ENCODE measurements at places on chromosomes 7 and 10.
A peak's percentile ranks its signal among the peaks of the same experiment; 100 is the strongest.

DNA sequence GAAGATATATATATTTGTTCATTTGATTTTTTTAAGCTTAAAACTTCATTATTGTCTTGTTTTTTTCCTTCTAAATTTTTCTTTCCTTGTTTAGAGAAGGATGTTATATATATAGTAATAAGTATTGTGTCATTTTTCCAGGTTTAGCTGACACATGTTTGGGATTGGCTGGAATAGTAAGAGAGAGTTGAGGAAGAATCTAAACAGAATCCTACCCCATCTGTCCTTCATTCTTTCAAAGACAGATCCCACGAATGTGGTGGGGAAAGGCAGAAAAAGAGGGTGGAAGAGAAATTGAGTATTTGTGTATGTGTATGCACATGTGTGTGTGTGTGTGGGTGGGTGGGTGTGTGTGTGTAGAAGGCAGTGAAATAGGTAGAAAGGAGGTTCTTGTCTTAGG, 132.4 kb downstream of the SVIL start:
- no peak for DNase-seq

DNA sequence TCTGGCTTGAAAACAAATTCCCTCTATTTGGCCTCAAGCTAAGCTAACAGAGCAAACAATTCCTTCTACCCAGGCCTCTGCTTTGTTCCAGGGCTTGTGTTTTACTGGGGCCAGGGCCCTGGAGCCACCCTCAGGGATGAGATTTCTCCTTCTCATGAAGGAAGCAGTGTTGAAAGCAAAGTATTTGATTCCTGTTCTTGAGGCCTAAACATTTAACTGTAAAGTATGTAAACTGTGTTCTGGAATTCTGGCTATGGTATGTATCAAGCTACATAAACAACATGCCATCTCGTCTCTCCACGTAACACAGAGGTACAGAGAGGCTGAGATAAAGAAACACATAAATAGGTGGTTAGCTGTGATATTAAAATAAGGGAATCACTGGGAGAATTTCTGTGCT, 81.8 kb downstream of the HERPUD2 start:
- no peak for DNase-seq

- DNase-seq, result no peak
Observed at GRCh38 chr7:30323006-30323355, 38.6 kb downstream of the ZNRF2 start.

GRCh38 chr7:24767878-24768569, 10.8 kb upstream of the GSDME start:
- DNase-seq, result no peak

DNA sequence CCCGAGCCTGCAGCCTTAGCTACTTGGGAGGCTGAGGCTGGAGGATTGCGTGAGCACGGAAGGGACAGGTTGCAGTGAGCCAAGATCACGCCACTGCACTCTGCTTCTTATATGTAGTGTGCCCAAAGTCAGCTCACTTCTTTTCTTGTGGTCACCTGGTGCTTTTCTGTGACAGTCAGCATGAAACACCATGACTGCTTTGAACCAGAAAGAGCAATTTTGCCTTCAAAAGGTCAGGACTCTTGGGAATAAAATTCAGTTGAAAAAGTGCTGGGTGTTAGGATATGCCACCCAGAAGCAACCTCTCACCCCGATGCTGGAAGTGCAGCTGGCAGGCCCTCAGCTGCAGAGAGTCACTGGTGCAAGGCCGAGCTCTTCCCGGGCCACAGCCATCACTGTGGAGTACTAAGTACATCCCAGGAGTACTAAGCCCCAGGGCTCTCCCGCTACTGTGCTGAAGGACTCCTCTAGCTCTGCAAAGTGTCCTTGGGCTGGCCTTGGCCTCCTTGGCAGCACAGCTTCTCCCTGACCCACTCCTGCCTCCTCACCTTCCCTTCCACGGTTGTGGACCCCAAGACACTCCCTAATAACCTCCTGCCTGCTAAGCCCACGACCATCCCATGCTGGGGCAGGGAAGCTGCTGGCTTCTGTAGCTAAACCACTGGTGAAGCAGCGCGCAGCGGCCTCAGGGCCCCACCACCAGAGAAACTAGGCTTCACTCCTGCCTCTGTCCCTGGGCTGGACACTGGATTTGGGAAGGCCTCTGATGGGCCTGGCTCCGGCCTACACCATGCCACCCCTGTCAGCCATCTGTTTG, 17.6 kb upstream of the GDI2 start:
- DNase-seq, result no peak

DNA sequence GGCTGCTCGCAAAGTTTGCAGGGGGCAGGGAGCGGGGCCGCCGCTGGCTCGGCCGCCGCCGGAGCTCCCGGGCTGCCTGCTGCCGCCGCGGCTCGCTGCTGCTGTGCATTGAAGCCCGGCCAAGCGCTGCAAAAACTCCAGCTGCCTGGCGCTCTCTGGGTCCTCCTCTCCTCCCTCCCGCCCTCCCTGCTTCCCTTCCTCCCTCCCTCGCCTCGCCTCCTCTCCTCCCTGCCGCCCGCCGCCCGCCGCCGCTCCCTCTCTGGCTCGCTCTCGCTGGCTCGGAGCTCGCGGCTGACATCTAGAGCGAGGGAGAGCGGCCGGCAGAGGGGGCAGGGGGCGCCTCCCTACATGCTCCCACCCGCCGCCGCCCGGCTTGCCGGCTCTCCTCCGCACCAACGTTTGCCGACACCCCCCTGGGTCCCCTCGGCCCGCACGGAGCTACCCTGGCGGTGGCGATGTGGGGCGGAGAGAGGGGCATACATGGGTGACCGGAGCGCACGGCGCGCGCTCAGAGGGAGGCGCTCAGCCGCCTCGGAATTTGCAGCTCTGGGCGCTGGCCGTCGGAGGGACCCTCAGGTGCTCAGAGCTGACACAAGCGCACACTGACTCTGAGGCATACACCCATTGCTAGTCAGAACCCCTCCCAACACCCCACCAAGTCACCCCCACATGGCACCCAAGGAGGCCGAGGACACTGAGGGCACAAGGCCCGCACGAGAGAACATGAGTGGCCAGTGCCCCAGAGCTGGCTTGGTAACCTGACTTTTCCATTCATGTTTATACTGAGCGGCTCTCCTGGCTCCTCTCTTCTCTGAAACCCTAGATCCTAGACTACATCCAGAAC, 1.2 kb upstream of the PLXNA4 start:
- DNase-seq, result peak; percentile 89

All from umbilical cord (tissue), 2 donors.